IPS-NIHi11 (cell line): ENCODE measurements at places on chromosomes 2 and 18.
A peak's percentile ranks its signal among the peaks of the same experiment; 100 is the strongest.

GRCh38 chr2:101617188-101617587 is 80.3 kb upstream of the MAP4K4 start:
- DNase-seq = no peak

DNA sequence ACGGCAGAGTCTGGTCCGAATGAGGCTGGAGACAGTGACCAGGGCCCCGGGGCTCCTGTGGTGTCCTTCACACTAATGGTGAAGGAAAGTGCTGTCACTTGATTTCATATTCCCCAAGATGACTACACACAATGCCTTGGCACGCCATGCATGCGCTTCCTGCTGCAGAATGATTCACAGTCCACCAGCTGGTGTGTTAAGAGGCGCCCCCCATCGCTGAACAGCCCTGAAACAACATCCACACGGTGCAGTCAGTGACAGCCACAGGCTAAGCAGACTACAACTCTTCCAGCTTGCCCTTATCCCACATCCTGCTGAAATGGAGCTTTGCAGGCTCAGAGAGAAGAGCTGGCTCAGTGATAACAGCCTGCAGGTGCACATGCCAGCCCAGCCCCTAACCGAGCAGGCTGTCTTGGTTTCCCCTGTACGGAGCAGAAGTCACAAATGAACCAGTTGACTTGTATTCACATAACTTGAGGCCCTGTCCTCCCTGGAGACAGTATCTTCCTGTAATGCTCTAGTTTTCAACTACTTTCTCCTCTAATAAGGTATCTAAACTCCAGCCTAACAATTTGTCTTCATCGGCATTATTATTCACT is 24.3 kb upstream of the CDH20 start:
- DNase-seq = no peak

- no peak for DNase-seq
Observed at GRCh38 chr2:181334158-181334826, 122.9 kb upstream of the ITGA4 start.

- DNase-seq = no peak
Observed at GRCh38 chr2:12291303-12291702, 425.4 kb upstream of the TRIB2 start.

- DNase-seq = no peak
Observed at GRCh38 chr2:227464851-227465250, 7.1 kb upstream of the AGFG1 start.

DNA sequence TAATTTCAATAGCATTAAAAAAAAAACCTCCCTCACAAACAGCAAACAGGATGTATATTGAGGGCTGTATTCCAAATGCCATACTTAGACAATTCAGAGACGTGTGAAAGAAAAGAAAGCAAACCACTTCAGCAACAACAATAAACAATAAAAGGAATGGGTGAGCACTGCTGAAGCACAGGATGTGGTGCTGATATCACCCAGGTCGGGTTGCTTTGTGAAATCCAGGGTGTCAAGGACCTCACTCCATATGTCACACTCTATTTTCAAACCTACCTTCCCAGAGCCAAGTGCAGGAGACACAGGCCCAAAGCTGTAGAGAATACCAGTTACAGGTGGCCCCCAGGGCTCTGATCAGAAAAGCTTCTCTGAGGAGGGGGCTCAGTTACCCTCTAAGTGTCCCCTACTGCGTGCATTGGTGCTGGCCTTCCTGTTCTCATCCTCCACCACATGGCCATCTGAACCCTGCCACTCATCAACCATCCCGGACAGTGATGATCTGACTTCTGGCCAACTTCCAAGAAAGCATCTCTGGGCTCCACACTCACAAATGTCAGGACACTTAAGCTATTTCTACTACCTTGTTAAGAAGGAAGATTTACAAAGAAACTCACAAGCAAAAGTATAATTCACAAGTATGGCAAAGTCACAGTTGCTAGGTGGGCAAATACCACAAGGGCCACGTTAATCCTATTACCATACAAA is 363.0 kb downstream of the SS18 start:
- DNase-seq = no peak

DNA sequence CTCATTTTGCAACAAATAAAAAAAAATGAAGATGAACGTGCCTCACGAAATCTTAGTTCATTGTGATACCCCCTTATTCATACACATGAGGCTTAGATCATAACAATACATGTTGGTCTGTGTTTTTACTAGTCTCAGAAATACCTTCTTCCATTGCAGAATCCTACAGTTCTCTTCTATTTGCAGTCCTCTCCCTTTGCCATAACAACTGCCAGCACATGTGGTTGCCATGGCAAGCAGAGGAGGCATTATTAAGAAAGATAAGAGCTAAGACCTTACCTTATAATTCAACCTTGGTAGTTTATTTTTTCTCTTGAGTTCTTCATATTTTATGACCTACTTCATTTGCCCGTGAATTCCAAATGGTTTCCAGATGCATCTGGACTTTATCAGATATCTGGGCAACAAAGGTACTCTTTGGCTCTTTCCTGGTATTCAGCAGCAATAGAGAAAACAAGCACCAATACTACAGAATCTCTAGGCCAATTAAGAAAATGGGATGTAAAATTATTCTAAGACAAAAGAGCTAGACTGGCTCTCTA is 524.0 kb downstream of the CMPK2 start:
- DNase-seq = no peak

- DNase-seq = no peak
Observed at GRCh38 chr2:134433979-134434378, 180.1 kb downstream of the MGAT5 start.

DNA sequence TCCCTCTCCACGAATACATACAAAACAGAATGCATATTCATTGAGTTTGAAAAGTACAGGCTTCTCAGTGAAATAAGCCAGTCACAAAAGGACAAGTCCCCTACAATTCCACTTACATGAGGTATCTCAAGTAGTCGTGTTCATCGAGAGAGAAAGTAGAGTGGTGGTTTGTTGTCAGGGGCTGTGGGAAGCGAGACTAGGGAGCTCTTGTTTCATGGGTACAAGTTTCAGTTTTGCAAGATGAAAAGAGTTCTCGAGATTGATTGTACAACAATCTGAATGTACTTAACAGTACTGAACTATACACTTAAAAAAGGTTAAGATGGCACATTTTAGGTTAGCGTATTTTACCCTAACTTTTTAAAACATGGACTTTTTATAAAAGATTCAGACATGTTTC is 71.5 kb upstream of the TTC39C start:
- DNase-seq = no peak

GRCh38 chr2:219029829-219030165 is 11.5 kb downstream of the CFAP65 start:
- DNase-seq = peak; percentile 89

DNA sequence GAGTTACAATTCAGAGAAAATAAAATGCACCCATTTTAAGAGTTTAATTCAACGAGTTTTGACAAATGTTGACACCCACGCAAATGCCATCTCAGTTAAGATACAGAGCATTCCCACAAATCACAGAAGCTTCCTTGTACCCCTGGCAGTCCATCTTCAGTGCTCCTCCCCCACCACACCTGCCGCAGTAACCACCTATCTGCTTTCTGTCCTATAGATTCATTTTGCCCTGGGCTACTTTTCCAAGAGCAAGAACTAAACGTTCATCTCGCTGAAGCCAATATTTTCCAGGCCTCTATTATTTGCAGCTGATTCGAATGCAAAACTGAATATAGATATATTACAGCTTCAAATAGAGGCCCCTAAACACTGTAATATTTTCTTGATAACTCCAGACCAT is 13.4 kb upstream of the HPCAL1 start:
- DNase-seq = no peak

GRCh38 chr18:72674710-72675109 is 130.6 kb upstream of the CBLN2 start:
- no peak for DNase-seq

DNA sequence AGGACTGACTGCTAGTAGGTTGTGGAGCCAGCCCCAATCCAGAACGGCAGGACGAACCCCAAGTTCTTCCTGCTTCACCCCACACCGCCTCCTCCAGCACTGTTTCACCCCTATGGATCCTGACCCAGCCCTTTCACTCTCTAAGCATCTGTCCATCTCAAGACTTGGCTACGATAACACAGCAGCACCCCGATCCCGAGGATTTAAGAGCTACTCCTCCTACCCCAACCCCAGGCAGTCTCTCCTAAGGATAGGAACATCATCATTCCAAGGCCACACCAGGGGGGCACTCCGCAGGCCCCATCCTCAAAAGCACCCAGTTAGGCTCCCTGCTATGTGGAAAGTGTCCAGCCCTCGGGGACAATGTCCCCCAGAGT is 645 bp downstream of the KCTD18 start:
- peak; percentile 26 for DNase-seq
